ENCODE measurements at places on chromosomes 6 and 20.

DNA sequence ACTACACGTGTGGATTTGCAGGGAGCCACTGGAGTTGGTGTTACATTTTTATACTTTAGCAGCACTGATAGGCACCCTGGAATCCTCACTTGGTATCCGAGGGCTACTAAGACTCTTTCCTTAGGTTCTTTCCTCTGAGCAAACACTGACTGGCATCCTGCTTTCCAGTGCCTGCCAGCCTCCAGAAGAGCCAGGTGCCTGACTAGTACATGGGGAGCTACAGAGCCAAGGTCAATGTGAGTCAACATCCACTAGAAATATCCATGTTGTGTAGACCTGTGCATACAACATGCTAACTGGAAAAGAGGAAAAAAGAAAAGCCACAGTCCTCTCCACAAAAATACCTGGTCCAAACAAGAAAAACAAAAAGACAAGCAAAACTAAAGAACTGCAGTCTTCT, 5.9 kb downstream of the TUBB1 start:
- DNase-seq = no peak

DNA sequence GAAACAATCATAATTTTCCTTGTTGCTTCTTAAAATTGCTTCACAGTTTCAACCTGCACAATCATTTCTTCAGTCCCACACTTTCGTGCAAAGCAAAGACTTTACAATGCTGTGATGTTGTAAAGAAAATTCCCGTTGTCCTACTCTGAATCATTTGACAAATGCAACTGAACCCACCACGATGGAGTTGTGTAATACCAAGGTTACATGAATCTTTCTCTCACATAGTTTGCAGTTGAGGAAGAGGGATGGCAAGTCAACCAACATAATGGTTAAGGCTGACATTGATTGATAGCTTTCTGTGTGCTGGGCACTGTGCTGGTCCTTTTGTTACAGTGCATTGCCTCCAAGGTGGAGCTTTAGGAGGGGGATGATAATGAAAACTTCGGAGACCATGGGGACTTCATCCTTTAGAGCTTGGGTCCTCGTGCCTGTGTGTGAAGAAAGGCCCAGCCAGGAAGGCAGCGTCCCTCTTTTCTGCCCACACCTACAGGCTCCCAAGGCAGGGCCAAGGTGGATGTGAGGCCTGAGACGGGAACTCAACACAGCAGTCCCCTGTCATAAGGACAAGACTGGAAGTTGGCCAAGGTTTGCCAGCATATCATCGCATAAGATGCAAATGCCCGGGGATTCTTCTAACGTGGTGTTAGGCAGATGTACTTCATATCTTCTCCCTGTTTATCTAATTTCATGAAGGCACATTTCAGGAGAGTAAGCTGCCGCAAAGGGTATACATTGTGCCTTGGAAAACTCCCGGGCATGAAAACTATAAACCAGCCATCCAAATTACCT, 96.9 kb downstream of the LY86 start:
- no peak for DNase-seq

- no peak for DNase-seq
Observed at GRCh38 chr6:33967966-33968724, 164.3 kb upstream of the MLN start.

GRCh38 chr6:82030301-82030700, 217.2 kb downstream of the IBTK start:
- no peak for DNase-seq

GRCh38 chr20:37504404-37505096, 16.5 kb upstream of the NNAT start:
- no peak for DNase-seq

DNA sequence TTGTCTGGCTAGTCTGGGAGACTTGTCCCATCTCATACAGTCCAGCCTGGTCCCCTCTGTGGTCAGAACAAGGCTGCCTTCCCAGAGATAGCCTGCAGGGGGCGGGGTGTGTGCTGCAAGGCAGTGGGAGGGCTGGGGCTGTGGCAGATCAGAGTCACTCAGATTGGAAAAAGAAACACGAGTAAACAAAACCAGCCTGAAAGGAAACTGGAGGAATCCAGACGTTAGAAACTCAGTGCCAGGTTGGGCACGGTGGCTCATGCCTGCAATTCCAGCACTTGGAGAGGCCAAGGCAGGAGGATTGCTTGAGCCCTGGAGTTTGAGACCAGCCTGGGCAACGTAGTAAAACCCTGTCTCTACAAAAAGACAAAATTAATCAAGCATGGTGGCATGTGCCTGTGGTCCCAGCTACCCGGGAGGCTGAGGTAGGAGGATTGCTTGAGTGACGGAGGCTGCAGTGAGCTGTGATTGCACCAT, 20.2 kb downstream of the LEMD2 start:
- DNase-seq = peak; percentile 72

- no peak for DNase-seq
Observed at GRCh38 chr6:38234934-38235682, 404.6 kb downstream of the BTBD9 start.

DNA sequence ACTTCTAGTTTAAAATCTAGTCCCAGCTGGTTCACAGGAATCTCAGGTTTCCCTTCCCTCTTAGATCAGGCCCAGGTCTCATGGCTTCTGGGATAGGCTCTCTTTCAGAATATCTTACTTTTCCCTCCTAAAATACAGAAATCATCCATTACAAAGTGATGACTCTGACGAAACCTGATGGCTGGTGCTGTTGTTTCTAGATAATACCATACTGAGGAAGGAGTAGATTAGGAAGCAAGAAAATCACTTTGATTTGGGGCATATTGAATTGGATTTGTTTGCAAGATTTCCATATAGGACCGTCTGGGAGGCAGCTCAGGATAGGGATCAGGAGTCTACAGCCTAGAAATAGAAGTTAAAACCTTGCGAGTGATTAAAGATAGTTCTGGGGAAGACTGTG, 3.6 kb downstream of the ZKSCAN3 start:
- no peak for DNase-seq
